Thoracic aorta (tissue), 2 donors: ENCODE measurements at places on chromosomes 2 and 18. TPM values are rescaled to one million over a fixed set of nuclear protein-coding genes. Genes with fewer than 3 reads are reported as not detected.

DNA sequence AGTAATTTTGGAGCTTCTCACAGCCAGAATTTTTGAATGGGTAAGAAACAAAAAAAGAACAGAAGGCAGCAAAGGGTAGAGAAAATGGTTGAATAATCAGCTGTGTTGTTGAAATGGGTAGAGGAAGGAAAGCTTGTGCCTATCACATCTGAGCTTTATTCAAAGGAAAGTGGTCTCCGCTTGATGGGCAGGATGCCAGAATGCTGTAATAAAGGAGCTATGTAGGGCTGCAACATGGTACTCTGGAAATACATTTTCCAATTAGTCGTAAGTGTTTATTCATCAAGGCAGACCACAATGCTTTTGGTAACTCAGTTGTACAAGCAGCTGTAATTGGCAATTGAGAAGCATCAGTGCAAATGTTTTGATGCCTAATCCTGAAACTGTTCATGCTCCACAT is 196.9 kb downstream of the ICOS start:
- DNase-seq: no peak

DNA sequence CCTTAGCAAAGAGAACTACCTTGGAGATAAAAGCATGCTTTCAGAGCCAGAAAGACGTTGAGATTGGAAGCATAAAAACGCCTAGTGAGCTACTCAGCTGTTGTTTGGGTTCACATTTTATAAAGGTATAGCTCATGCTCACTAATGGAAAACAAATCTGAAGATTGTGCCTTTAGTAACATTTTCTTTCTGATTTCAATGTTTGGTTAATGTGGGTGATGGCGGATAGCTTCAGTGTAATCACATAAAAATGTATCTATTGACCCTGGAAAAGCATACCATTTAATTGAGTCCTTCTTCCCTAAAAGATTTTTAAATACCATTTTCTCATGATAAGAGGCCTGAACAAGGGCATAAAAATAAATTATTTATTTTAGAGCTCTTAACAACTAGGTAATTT is 73.4 kb downstream of the DTNA start:
- DNase-seq: no peak

GRCh38 chr2:95115418-95115817 is 6.2 kb downstream of the MRPS5 start:
- DNase-seq: no peak

GRCh38 chr18:41643427-41643826 is 311.6 kb upstream of the PIK3C3 start:
- DNase-seq: no peak

DNA sequence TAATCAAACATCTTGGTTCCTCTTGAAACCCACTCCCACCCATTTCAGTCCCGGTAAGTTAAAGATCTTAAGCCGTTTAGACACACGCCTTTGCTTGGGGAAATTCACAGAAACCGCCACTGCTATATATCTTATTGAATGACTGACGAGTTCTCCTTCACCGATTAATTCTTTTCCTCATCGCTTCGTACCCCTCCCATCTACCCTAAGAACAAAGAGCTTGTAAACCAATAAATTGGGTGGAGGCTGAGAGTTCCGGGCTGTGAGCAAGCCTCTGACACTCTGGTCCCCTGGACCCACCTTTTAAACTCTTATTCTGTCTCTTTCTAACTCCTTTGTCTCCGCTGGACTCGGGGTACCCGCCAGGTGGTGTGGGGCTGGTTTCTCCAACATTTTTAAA is 30.6 kb downstream of the TMEM131 start:
- DNase-seq: no peak

GRCh38 chr2:135258193-135258592 is 206.1 kb downstream of the RAB3GAP1 start:
- DNase-seq: no peak

DNA sequence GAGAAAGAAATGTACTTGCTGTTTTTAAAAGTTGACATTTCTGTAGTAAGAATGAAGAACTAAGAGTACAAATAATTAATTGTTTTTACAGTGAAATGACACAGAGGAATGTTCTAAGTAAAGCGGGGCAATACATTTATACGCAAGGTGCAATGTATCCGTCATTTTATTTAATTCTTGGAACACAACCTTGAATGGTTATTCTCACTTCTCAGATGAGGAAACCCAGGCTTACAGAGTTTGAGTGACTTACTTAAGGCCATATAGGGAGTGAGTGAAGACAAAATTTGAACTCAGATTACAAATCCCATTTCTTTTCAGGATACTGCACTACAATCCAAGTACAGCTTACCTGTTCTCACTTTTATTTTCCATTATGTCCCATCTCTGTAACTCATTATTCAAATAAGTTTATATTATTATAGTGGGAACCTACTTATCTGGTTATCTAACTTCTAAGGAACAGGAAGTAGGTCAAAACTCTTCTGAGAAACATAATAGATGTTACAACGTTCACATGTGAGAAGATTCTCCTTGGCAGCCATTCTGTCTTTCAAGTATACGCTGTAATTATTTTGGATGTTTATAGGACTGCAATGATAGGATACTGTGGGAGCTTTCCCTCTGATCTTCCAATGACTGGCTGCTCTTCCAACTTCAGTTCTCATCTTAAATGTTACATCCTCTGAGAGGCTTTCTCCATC is 12.3 kb upstream of the STK17B start:
- no peak for DNase-seq

GRCh38 chr2:220162320-220162719 is 534.9 kb downstream of the SLC4A3 start:
- DNase-seq: no peak

ALPP gene
- not detected for total RNA-seq

GLI2 gene
- 4.9 TPM for total RNA-seq

MC5R gene
- not detected for total RNA-seq

EHD3 gene
- 61.6 TPM for total RNA-seq

RBM44 gene
- 7.1 TPM for total RNA-seq
